Gastroesophageal sphincter (tissue), 4 donors: ENCODE measurements at places on chromosomes 3 and 15. TPM values are rescaled to one million over a fixed set of nuclear protein-coding genes. Genes with fewer than 3 reads are reported as not detected.

DNA sequence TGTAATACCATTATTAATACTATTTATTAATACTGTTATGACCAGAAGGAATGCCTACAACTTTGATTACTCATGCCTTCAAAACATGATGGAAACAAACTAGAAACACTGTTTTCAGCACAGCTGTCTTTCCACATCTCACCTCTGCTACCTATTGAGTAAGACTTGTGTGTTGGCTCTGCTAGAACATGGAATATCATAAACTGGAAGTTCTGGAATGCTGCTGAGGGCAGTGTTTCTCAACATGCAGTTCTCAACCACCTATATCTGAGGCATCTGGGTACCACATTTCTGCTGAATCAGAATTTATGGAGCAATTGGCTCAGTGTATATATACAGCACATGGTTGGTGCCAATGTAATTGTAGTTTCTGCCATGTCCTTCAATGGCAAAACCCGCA lies 392.1 kb downstream of the TUSC7 start:
- ATAC-seq = no peak

DNA sequence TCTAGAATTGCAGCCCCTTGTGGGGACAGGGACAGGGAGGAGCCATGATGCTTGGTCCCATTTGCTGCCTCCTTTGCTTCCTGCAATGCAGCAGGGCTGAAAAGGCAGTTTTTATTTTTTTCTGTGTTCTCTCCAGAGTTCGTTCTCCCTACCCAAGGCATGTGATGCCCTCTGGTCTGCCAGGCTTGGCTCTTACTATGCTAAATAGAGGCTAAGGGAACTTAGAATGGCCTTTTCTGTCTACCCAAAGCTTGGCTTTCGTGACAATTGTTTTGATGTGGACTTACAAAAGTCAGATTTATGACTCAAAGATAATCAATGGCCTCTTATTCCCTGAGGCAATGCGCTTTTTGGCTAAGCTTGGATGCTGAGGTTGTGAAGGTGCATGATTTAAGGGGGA lies 293.3 kb upstream of the TBL1XR1 start:
- ATAC-seq = no peak

DNA sequence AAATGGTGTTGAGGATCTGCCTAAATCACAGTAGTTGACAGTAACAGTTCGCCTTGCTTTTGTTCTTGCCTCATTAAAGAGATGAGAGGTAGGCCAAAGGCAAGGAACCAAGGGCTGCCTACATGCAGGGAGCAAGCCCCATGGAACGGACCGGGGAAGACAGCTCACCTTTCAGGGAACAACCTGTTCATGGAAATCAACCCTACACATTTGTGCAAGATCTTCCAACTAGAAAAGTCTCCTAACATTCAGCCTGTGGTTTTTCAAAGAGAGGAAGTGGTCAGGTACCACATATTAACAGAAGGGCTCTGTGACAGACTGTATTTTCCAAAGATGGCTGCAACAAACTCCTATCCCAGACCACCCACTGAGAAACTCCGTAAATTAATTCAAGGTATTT lies 1031.8 kb upstream of the NR2F2 start:
- no peak for ATAC-seq

GRCh38 chr3:197878427-197878826 lies 71.6 kb upstream of the RPL35A start:
- ATAC-seq = no peak

- no peak for ATAC-seq
These were observed 168.8 kb downstream of the NUP210 start for GRCh38 chr3:13251166-13251903.

The ARHGEF3 gene
- total RNA-seq = 10.1 TPM

The GPR87 gene
- total RNA-seq = not detected
